Vagina (tissue), 2 donors: ENCODE measurements at places on chromosomes 2 and 18. TPM values are rescaled to one million over a fixed set of nuclear protein-coding genes. Genes with fewer than 3 reads are reported as not detected.

TMEFF2 gene
- not detected for total RNA-seq

MC4R gene
- total RNA-seq = not detected

AKAIN1 gene
- not detected for total RNA-seq

- H3K4me3 ChIP-seq = no peak overlapping the region
- no peaks in the 10 kb centered on the region for H3K4me1 ChIP-seq
- DNase-seq = no peak
- H3K27me3 ChIP-seq = no peaks in the 10 kb centered on the region
- H3K36me3 ChIP-seq = no peaks in the 10 kb centered on the region
- no peak overlapping the region for H3K27ac ChIP-seq
These were observed 483.5 kb upstream of the GCFC2 start for GRCh38 chr2:76194031-76194775.

DNA sequence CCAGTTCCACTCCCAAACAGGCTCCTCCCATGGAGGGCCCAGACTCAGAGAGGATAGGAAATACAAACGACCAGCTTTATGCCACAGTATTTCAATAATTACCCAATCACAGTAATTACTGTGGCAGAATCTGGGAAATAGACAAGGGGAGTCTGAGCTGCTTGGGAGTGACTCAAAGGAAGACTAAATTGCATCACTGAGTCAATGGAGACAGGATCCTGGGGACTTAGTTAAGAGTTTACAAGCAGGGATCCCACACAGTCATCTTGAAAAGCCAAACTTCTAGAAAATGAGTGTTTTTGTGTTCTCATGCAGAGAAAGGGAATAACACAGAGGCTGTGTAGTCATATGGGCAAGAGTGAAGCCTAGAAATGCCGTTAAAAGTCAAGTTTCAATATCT lies 1142.1 kb downstream of the CNTNAP5 start:
- H3K4me3 ChIP-seq = no peak overlapping the region

DNA sequence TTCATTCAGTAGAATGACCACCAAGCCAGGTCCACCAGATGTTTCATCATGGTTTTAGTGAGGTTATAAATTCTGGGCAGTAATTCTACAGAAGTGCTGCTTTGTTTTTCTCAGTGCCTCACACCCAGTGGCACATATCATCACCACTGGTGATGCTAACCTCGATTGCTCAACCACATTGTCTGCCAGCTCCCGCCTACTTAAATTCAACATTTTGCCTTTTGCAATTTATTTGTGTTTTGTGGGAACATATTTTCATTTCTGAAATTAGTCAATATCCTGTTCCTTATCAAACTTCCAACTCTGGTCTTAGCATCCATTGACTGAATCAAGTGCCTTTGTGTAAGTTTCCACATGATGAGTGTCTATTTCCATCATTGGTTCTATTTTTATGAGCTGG lies 62.3 kb upstream of the TMEM178A start:
- H3K4me1 ChIP-seq = no peaks in the 10 kb centered on the region
- DNase-seq = no peak
- no peaks in the 10 kb centered on the region for H3K27me3 ChIP-seq
- no peak overlapping the region for H3K4me3 ChIP-seq
- no peaks in the 10 kb centered on the region for H3K36me3 ChIP-seq
- H3K27ac ChIP-seq = no peak overlapping the region

DNA sequence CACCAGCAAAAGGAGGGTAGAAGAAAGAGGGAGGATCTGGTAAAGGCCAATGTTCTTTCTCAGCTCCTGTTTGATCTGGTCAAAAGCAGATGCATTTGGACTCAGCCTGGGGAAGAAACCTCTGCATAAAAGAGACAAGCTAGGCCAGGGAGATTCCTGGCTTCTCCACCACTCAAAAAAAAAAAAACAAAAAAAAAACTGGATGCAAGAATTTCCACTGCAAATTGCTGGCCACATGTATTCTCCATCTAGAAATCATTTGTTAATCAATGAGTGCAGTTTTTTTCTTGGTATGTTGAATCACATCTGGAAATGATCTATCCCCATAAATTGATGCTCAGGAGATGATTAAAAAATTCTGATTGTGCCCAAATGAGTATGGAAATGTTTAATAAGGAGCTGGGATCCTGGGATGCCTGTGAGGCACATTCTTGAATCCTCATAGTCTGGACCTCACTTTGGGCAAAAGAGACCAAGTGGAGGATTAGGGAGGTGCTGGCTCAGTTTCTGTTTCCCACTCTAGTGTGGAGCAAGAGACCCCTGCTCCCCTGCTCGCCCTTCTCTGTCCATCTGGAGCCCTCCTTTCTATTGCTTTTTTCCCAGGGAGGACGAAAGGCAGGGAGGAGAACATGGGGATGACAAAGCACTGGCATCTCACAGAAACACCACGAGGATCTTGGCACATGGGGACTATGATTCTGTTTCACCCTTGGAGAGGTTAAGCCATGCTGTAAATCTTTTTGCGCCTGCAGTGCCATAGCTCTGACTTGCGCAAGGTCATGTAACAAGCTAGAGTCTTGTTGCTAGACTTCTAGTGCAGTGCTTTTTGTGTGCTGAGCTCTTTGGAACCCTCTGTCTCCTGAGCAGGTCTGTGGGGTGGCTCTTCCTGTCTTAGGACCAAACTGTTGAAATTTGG lies 57.6 kb downstream of the APOB start:
- DNase-seq = no peak
- H3K4me3 ChIP-seq = no peak overlapping the region
- H3K27ac ChIP-seq = peak overlapping the region; percentile 39
- no peaks in the 10 kb centered on the region for H3K27me3 ChIP-seq
- H3K4me1 ChIP-seq = peaks cover 46% of the 10 kb centered on the region

DNA sequence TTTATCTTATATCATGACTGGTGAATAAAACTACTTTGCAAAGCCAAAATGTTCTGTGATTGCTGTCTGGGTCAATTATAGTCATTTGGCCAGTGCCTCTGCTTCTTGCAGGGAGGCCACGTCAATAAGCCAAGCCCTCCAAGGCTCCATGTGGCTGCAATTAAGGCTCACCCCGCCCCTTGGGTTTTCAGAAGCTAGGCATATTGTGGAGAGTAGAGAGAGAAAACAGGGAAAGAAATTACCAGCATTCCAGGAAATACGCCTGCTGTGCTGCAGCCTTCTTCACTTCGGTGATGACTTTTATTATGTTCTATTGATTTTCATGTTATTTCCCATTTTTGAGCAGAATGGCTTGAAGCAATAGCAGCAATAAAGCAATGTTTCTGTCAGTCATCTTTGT lies 319.7 kb downstream of the SOX11 start:
- no peak overlapping the region for H3K27ac ChIP-seq
- H3K27me3 ChIP-seq = no peaks in the 10 kb centered on the region
- H3K4me1 ChIP-seq = no peaks in the 10 kb centered on the region
- no peaks in the 10 kb centered on the region for H3K36me3 ChIP-seq
- DNase-seq = no peak
- H3K4me3 ChIP-seq = no peak overlapping the region

DNA sequence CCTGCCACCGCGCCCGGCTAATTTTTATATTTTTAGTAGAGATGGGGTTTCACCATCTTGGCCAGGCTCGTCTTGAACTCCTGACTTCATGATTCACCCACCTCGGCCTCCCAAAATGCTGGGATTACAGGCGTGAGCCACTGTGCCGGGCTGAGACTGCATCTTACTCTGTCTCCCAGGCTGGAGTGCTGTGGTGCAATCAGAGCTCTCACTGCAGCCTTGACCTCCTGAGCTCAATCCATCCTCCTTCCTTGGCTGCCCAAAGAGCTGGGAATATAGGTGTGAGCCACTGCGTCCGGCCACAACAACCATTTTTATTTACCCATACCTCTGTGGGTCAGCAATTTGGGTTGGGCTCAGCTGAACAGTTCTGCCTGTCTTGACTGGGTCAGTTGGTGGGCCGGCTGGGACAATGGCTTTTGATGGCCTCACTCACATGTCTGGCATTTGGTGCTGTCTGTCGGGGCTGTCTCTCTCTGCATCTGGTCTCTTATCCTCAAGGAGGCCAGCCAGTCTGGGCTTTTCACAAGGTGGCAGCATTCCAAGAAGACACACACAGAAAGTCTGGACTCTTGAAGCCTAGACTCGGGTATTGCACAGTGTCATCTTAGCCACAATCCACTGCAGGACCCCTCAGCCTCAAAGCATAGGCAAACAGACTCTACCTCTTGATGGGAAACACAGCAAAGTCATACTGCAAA lies 116.8 kb upstream of the GATA6 start:
- H3K36me3 ChIP-seq = no peaks in the 10 kb centered on the region
- H3K27me3 ChIP-seq = no peaks in the 10 kb centered on the region
- no peak overlapping the region for H3K4me3 ChIP-seq
- H3K27ac ChIP-seq = no peak overlapping the region
- DNase-seq = no peak
